ENCODE measurements at places on chromosomes 12 and 14.

- no peak for DNase-seq
Measured at GRCh38 chr12:32116897-32117296, 10.2 kb downstream of the BICD1 start.

GRCh38 chr12:15754233-15754632 lies 35.0 kb downstream of the EPS8 start:
- DNase-seq, result no peak

GRCh38 chr12:77615332-77615731 lies 215.4 kb upstream of the NAV3 start:
- DNase-seq, result no peak

- DNase-seq, result peak; percentile 35
Measured at GRCh38 chr12:114668151-114668885, 15.7 kb downstream of the TBX3 start.

DNA sequence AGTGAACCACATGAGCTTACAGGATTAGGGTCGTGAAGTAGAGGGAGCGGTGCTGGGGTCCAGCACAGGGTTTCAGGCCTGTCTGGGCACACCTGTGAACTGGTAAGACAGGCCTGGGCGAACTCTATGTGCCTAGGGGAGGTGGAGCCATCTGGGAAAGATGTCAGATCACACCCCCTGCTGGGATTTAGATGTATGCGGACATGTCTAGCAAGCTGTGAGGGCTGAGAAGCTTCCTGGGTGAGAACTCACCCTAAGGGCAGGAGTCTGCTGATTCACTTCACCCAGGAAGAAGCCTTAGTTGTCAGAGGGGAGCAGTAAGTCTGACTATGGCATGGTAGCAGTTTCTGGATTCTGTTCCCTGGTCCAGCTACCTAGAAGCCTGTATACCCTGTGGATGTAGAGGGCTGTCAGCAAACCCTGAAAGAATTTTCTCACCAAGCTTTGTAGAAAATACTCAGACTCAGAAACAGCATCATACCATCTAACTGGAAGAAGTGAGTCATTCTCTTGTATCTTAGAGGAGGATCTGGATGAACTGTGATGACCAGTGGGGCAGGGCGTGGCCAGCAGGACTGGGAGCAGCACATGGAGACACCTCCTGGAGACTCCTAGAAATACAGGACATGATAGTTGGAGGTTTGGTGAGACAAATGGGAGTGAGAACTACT lies 11.2 kb upstream of the PYGL start:
- DNase-seq, result no peak

DNA sequence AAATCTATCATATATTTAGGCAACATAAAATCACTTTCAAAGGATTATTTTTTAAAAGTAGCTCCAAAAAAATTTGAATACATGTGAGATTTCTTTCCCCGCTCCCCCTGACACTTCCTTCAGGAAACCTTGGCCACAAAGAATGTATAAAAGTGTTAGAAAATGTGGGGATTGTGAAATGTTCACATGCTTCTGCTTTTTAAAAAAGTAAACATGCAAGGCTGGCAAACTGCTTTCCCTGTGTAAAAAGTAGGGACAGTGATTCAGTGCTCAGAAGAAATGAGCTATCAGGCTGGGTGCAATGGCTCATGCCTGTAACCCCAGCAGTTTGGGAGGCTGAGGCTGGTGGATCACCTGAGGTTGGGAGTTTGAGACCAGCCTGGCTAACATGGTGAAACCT lies 26.6 kb downstream of the MBIP start:
- DNase-seq, result no peak
